ENCODE measurements at places on chromosomes 5 and 9. TPM values are rescaled to one million over a fixed set of nuclear protein-coding genes. Genes with fewer than 3 reads are reported as not detected.

Gene FOXD4L6
- not detected for total RNA-seq

Gene MEF2C
- 166 TPM for total RNA-seq

Gene DIAPH1
- total RNA-seq, result 18.1 TPM

Gene PCDHGA6
- 9.6 TPM for total RNA-seq

Gene MUSK
- 4.9 TPM for total RNA-seq

Gene TAF11L2
- not detected for total RNA-seq

Gene KIF27
- total RNA-seq, result 18.9 TPM

Gene CSF2
- not detected for total RNA-seq

Gene RETREG1
- total RNA-seq, result 13.4 TPM

Gene ANKRD20A1
- 1.6 TPM for total RNA-seq

Gene NEUROG1
- not detected for total RNA-seq

Gene NFIB
- 217 TPM for total RNA-seq

Gene CEL
- total RNA-seq, result 0.95 TPM

Gene IFNK
- not detected for total RNA-seq

Gene RANBP17
- total RNA-seq, result 96.5 TPM

Gene ESM1
- total RNA-seq, result 1.8 TPM

Gene ACER2
- total RNA-seq, result 57.7 TPM

Gene KIF24
- total RNA-seq, result 5.8 TPM

Gene WWC1
- total RNA-seq, result 7.1 TPM

Gene AHRR
- total RNA-seq, result 6.7 TPM

Gene SPAAR
- not detected for total RNA-seq

Gene HNRNPA0
- total RNA-seq, result 22.3 TPM

Gene FOXD4L4
- total RNA-seq, result not detected

Gene PTPRD
- 210 TPM for total RNA-seq

Gene ZER1
- 15.9 TPM for total RNA-seq

Gene PTPN3
- 4.2 TPM for total RNA-seq

Gene PSIP1
- total RNA-seq, result 105 TPM

Gene ZNF354C
- 28.9 TPM for total RNA-seq

Gene CCL27
- total RNA-seq, result not detected

Gene INSL4
- not detected for total RNA-seq

Gene SLC35A4
- 17.0 TPM for total RNA-seq

Gene SLC34A3
- not detected for total RNA-seq

Gene CCDC192
- total RNA-seq, result not detected

Gene CMYA5
- total RNA-seq, result 25.4 TPM

Gene NUDT12
- 32.1 TPM for total RNA-seq

Gene CNTNAP3
- total RNA-seq, result 20.9 TPM

Gene SLC25A46
- total RNA-seq, result 114 TPM

Gene PPP2R2B
- 11.8 TPM for total RNA-seq

Gene TRPM6
- total RNA-seq, result 0.63 TPM

All from urinary bladder (tissue), 4 donors.